ENCODE measurements at places on chromosomes 7 and 10.

DNA sequence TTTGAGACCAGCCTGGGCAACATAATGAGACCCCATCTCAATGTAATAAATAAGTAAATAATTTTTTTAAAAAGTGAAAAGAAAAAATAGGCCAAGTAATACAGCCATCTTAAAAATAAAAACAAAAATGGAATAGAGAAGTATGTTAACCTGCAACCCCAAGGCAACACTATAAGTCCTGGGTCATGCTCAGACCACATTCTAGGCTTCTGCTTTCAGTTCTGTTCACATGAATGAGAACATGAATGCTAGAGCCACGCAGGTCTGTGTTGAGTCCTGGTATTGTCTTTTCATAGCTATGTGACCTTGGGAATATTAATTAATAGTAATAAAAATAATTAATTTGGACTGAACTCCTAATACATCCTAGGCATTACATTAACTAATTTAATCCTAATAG lies 284.0 kb downstream of the AUTS2 start:
- H3K4me1 ChIP-seq: no peaks in the 10 kb centered on the region
- no peak for DNase-seq
- no peak overlapping the region for H3K4me3 ChIP-seq
- H3K27me3 ChIP-seq: no peaks in the 10 kb centered on the region
- no peak overlapping the region for H3K27ac ChIP-seq
- no peaks in the 10 kb centered on the region for H3K36me3 ChIP-seq

- H3K4me3 ChIP-seq: no peak overlapping the region
- no peak for DNase-seq
- H3K27ac ChIP-seq: no peak overlapping the region
- peaks cover 2% of the 10 kb centered on the region for H3K36me3 ChIP-seq
- no peaks in the 10 kb centered on the region for H3K27me3 ChIP-seq
- no peaks in the 10 kb centered on the region for H3K4me1 ChIP-seq
Observed at GRCh38 chr7:82382276-82382675, 61.3 kb downstream of the CACNA2D1 start.

- no peak overlapping the region for H3K27ac ChIP-seq
- DNase-seq: peak; percentile 12
- H3K4me1 ChIP-seq: peaks cover 9% of the 10 kb centered on the region
- H3K36me3 ChIP-seq: peaks cover 2% of the 10 kb centered on the region
- H3K27me3 ChIP-seq: no peaks in the 10 kb centered on the region
Observed at GRCh38 chr10:46552526-46553237, 3.8 kb downstream of the GPRIN2 start.

GRCh38 chr7:47887016-47887640 lies 61.1 kb downstream of the PKD1L1 start:
- no peaks in the 10 kb centered on the region for H3K4me1 ChIP-seq
- no peak for DNase-seq
- H3K27me3 ChIP-seq: peaks cover 6% of the 10 kb centered on the region
- no peak overlapping the region for H3K27ac ChIP-seq
- H3K36me3 ChIP-seq: no peaks in the 10 kb centered on the region

GRCh38 chr10:131733596-131733995 lies 167.2 kb upstream of the PPP2R2D start:
- no peaks in the 10 kb centered on the region for H3K4me1 ChIP-seq
- H3K27me3 ChIP-seq: peaks cover 12% of the 10 kb centered on the region
- no peak overlapping the region for H3K27ac ChIP-seq

GRCh38 chr7:249989-250388 lies 40.0 kb upstream of the FOXL3 start:
- H3K36me3 ChIP-seq: peaks cover 2% of the 10 kb centered on the region
- no peak for DNase-seq
- no peaks in the 10 kb centered on the region for H3K4me1 ChIP-seq
- H3K27me3 ChIP-seq: peaks cover 9% of the 10 kb centered on the region
- no peak overlapping the region for H3K4me3 ChIP-seq

GRCh38 chr7:131020759-131021261 lies 286.8 kb upstream of the KLF14 start:
- peaks cover 74% of the 10 kb centered on the region for H3K4me1 ChIP-seq
- H3K27me3 ChIP-seq: no peaks in the 10 kb centered on the region
- peak overlapping the region; percentile 73 for H3K4me3 ChIP-seq
- H3K27ac ChIP-seq: peak overlapping the region; percentile 86

DNA sequence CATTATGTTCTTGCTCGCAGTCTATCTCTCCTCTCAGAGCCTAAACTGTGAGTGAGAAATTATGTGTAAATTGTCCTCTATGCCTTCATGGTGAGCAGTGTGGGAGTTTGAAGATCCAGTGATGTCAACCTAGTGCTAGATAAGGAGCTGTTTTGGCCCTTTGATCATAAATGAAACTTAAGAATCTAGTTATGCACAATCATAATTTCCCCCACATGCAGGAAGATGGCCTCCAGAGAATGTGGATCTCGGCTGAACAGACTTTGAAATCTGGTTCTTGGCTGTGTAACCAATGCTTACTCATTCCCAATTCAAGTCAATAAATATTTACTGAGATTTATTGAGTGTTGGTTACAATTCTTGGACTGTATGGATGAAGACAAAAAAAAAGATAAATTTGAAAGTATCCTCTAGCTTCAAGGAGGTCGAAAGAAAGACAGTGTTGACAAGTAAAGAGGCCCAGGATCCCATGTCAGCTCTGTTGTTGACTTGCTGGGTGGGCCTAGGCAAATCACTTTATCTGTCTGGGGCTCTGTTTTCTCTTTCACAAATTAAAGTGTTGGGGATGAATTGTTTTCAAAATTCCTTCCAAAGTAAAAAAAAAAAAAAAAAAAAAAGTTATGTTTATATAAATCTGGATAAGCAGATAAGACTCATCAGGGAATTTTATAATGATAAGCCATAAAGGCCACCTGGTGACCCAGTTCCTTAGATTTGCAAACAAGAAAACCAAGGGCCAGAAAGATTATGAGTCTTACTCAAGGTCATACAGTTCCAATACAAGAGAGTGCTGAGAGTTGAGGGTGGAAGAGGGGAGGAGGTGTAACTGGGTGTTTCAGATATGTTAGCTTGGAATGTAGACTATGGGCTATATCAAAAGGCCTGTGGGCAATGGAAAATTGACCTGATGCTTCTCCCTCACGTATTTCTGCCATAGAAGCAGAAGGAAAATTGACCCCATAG lies 969.9 kb downstream of the KCNMA1 start:
- no peak overlapping the region for H3K27ac ChIP-seq
- DNase-seq: no peak
- no peaks in the 10 kb centered on the region for H3K4me1 ChIP-seq
- H3K4me3 ChIP-seq: no peak overlapping the region
- H3K36me3 ChIP-seq: no peaks in the 10 kb centered on the region

DNA sequence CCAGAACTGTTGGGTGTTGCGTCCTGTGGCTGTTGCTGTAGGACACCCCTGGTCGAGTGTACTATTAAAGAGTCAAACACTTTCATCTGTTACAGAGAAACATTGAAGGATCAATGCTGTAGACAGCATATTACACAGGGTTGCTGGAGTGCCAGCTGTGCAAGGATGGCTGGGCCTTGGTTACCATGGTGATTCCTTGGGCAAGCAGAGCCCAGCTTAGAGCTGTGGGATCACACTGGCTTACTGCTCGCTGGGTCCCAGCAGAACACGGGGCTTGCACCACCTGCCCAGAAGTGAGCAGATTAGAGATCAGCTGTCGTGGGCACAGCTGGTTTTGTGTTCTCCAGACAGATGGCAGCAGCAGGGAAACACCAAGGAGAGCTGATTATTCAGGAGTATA lies 76.0 kb downstream of the GPR141 start:
- no peak overlapping the region for H3K4me3 ChIP-seq
- peaks cover 21% of the 10 kb centered on the region for H3K27me3 ChIP-seq
- H3K36me3 ChIP-seq: peaks cover 5% of the 10 kb centered on the region
- DNase-seq: no peak
- H3K27ac ChIP-seq: no peak overlapping the region
- H3K4me1 ChIP-seq: peaks cover 6% of the 10 kb centered on the region

- H3K27ac ChIP-seq: no peak overlapping the region
- H3K4me3 ChIP-seq: no peak overlapping the region
- no peaks in the 10 kb centered on the region for H3K36me3 ChIP-seq
- DNase-seq: no peak
Observed at GRCh38 chr10:106082865-106083264, 1081.6 kb downstream of the SORCS1 start.

DNA sequence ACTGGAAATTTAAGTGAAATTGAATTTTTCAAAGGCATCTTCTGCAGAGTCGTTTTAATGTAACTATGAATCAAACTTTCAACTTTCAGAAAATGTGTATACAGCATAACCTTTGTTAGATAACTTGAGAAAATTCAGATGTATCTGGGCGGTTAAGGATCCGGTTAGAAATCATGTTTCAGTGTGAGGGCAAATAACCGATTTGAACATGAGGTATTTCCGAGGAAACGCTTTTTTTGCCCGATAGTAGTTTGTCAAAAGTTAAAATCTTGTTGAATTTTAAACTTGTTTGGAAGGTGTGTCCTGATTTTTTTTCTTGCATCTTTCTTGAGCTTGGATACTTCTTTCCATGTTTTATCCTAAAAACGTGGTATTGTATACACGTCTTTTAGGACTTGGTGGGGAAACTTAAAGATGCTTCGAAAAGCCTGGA lies 1.3 kb upstream of the BMI1 start:
- H3K4me3 ChIP-seq: peak overlapping the region; percentile 86
- no peak for DNase-seq
- H3K36me3 ChIP-seq: peaks cover 22% of the 10 kb centered on the region
- H3K27ac ChIP-seq: peak overlapping the region; percentile 86
- H3K4me1 ChIP-seq: peaks cover 45% of the 10 kb centered on the region
- H3K27me3 ChIP-seq: no peaks in the 10 kb centered on the region

DNA sequence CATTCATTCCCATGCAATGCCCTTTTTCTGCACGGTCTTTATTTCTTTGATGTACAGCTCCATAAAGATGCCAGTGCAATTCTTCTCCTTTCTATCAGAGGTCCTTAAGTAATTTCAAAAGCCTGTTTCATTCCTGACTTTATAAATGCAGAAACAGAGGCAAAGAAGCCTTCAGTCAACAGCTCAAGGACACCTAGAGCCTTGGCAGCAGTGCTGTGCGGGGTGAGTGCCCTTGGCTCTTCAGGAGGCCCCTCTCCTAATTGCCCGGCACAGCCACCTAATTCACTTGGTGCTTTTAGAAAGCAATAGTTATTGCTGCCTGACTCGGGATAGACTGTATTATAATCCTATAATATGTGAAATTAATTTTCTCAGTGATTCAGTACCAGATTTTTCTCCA lies 169.6 kb upstream of the KLF6 start:
- no peaks in the 10 kb centered on the region for H3K36me3 ChIP-seq
- DNase-seq: no peak
- no peak overlapping the region for H3K27ac ChIP-seq
- H3K27me3 ChIP-seq: no peaks in the 10 kb centered on the region
- peaks cover 32% of the 10 kb centered on the region for H3K4me1 ChIP-seq
- no peak overlapping the region for H3K4me3 ChIP-seq

DNA sequence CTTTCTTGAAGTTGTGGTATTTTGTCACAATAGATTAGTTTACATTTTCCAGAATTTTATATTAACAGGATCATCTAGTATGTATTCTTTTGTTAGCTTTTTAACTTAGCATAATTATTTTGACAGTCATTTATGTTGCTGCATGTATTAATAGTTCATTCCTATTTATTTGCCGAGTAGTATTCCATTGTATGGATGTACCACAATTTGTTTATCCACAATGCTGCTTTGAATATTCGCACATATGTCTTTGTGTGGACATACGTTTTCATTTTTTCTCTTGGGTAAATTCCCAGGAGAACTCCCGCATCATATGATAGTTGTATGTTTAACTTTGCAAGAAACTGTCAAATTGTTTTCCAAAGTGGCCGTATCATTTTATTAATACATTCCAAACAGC lies 115.7 kb downstream of the CPEB3 start:
- H3K27me3 ChIP-seq: no peaks in the 10 kb centered on the region
- no peak overlapping the region for H3K4me3 ChIP-seq
- no peaks in the 10 kb centered on the region for H3K4me1 ChIP-seq
- H3K36me3 ChIP-seq: no peaks in the 10 kb centered on the region
- H3K27ac ChIP-seq: no peak overlapping the region

GRCh38 chr10:78947226-78947625 lies 121.5 kb upstream of the ZMIZ1 start:
- no peaks in the 10 kb centered on the region for H3K27me3 ChIP-seq
- H3K4me1 ChIP-seq: no peaks in the 10 kb centered on the region
- H3K36me3 ChIP-seq: peaks cover 2% of the 10 kb centered on the region
- no peak overlapping the region for H3K27ac ChIP-seq
- H3K4me3 ChIP-seq: no peak overlapping the region

- no peak overlapping the region for H3K27ac ChIP-seq
- H3K27me3 ChIP-seq: peaks cover 13% of the 10 kb centered on the region
Observed at GRCh38 chr10:77146712-77147336, 490.8 kb downstream of the KCNMA1 start.

DNA sequence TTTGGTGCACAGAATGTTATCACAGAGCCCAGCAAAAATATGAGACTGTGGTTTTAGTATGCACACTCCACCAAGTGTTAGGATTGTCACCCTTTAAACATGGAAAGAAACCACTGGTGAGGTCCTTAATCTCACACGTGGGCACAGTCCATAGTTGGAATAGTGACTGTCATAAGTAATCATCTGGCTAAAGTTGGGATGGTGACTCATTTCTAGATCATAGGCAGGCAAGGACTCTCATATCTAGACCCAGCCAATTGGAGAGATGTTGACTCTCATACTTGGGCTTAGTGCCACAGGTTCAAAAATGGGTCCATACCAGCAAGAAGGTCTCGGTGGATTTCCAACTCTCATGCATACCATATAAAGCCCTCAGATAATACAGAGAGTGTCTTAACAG lies 39.6 kb upstream of the ZNF680 start:
- no peak overlapping the region for H3K4me3 ChIP-seq
- H3K27ac ChIP-seq: no peak overlapping the region
- no peaks in the 10 kb centered on the region for H3K27me3 ChIP-seq
- no peaks in the 10 kb centered on the region for H3K4me1 ChIP-seq

DNA sequence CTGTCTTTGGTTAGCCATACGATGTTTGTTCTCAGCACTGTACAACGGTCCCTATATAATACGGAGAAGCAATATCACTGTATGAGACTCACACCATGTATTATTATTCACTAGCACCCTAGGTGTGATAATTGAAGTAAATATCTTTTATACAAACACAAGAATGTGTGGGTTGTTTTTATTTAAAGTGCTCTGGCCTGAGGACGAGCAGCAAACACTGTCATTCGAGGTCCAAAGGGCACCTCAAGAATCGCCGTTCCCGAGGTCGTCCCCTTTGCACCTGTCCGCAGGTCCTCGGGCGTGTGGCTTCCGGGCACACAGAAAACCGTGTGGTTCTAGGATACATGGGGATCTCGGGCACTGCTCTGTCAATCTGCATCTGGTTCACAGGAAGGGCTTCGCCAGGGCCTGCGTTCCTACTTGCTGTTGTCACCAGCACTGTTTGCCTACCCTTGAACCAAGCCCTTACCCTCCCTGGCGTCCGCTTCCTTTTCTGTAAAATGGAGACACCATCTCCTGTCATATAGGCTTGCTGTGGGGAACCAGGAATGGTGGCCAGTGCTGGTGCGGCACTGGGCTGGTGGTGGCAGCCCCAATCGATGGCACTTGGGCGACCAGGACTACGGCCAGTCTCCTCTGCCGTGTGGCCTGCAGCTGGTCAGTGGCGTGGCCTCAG lies 28.5 kb upstream of the SH2B2 start:
- no peaks in the 10 kb centered on the region for H3K27me3 ChIP-seq
- H3K4me1 ChIP-seq: no peaks in the 10 kb centered on the region
- peaks cover 3% of the 10 kb centered on the region for H3K36me3 ChIP-seq
- no peak for DNase-seq
- H3K27ac ChIP-seq: no peak overlapping the region
